ENCODE measurements at places on chromosomes 12 and 14.

DNA sequence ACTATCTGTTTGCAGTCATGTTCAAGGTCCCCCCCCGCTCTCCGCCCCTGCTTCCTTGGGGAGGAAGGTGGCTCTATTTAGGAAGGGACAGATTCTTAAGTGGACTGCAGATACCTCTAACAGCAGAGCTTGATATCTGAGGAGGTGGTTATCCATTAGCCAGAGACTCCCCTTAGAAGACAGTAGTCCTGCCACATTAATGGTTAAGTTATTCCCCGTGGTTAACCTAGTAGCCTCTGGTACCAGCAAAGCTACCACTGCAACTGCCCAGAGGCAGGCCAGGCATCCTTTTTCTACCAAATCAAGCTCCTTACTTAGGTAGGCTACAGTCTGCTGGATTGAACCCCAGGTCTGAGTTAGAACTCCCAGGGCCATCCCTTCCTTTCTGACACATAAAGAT, 162.1 kb upstream of the AVPR1A start:
- DNase-seq, result no peak

GRCh38 chr12:29944269-29945000, 160.7 kb upstream of the TMTC1 start:
- no peak for DNase-seq

- DNase-seq, result no peak
Measured at GRCh38 chr12:52984136-52984535, 22.1 kb upstream of the EIF4B start.

DNA sequence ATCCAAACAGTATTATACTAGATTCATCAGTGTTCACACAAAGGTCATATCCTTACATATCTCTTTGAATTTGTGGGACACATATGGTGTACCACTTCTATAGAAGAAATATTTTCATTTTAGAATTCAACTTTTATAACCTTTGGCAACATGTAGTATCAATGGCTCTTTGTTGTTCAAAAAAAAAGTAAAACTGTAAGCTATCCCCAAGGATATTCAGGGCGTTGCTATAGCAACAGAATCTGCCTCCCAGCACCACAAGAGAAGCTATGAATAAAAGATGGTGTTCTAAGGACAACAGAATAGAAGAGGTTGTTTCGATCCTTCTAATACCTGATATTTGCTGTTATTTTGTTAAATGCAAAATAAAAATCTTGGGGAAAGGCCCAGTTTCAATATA, 139.3 kb downstream of the BRMS1L start:
- DNase-seq, result no peak

- no peak for DNase-seq
Measured at GRCh38 chr14:32509632-32510187, 180.6 kb downstream of the AKAP6 start.

GRCh38 chr14:73717266-73717665, 3.1 kb upstream of the PNMA1 start:
- DNase-seq, result no peak

DNA sequence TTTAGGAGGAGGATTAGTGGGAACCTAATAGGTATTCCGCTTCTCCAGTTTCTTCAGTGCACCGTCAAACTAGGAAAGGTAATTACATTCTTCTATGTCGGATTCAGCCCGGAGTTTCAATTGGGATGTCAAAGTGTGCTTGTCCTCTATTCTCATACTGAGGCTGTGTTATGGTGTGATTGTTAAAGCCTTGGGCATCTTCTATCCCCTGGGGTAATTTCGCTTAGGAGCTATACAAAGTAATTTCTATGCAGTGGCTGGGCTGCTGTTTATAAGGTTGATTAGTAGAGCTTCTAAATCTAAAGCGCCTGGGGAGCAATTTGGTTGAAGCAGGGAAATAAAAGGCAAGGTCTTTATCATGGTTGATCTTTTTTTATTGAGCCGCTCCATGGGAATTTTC, 399.6 kb downstream of the ZFP36L1 start:
- DNase-seq, result no peak

DNA sequence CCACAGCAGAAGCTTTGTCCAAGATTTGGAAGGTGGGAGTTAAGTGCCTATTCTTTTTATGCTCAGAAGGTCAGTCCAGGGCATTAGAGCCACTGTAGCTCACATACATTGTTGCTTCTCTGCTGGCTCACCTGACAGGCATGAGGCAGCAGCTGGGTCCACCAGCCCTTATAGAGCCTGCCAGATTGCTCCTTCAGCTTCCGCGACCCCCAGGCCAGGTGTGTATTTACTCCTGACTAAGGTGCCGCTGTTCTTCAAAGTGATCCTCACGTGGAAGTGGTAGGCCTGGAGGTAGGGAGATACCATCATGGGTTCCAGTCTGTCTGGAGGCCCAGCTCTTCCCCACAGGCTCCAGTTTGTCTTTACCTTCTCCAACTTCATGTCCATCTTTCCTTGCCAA, 17.5 kb upstream of the CPM start:
- no peak for DNase-seq

- no peak for DNase-seq
Measured at GRCh38 chr14:80781972-80782367, 159.6 kb downstream of the CEP128 start.

DNA sequence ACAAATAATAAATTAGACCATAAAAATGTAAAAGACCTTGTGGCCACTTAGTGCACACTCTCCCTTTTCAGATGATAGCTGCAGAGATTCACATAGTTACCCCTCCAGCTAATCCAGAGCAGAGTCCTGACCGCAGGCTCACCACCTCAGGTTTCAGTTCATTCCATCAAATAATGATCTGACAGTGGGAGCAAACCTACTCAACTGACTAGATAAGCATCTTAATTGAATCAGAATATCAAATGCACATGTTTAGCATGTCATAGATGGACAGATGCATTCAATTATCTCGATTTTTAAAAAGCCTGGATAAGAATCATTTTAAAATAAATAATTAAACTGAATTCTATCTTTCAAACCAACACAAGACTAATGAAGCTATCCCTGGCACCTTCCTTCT, 242.3 kb upstream of the PDZRN4 start:
- DNase-seq, result no peak

DNA sequence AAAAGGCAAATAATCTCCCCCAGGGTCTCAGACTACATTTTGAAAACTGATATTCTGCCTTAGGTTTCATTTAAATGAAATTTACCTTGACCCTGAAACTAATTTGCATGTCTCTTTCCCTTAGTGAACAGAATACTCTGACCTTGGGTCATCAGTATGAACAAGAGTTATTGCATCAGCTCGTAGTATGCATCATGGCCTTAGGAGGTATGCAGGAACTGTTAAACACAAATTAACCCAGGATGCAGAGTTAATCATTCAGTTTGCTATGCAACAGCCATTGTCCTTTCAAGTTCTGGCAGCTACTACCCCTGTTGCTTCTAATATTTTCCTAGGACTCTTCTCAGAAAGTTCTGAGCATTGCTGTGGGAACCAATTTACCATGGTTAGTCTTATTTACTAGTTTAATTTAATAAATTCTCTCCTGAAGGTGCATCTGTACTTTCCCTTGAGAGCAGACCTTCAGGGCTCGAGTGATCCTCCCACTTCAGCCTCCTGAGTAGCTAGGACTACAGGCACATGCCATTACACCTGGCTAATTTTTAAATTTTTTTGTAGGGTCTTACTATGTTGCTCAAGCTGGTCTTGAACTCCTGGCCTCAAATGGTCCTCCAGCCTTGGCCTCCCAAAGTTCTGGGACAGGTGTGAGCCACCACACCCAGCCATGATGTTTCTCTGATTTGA, 126.7 kb downstream of the TTC6 start:
- no peak for DNase-seq

Data from renal cortex interstitium (tissue), 15 donors.